ENCODE measurements at places on chromosomes 11 and 22.
A peak's percentile ranks its signal among the peaks of the same experiment; 100 is the strongest.

GRCh38 chr11:94525546-94526324, 13.5 kb downstream of the C11orf97 start:
- DNase-seq = no peak

DNA sequence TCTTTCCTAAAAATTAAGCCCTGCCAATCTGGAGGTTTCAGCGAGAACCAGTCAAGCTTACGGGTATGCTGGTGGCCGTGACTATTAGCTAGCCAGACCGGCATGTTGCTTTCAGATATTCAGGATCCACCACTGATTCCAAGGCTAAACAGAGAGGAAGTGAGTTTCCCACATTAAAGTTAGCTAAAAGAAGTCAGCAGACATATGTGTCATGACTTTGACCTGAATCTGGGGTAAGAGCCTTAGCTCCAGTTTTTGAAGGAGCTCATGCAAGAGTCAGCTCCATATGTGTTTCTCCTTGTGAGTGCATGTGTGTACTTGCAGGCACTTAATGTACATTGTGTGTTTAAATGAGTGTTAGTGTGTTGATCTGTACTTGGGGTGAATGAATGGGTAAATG, 1.4 kb downstream of the ZFPL1 start:
- no peak for DNase-seq

- DNase-seq = no peak
Measured at GRCh38 chr22:50169774-50170341, 673 bp upstream of the PANX2 start.

GRCh38 chr22:35357883-35358621, 22.8 kb upstream of the HMOX1 start:
- no peak for DNase-seq

GRCh38 chr11:77470504-77470903, 3.4 kb downstream of the PAK1 start:
- DNase-seq = no peak

DNA sequence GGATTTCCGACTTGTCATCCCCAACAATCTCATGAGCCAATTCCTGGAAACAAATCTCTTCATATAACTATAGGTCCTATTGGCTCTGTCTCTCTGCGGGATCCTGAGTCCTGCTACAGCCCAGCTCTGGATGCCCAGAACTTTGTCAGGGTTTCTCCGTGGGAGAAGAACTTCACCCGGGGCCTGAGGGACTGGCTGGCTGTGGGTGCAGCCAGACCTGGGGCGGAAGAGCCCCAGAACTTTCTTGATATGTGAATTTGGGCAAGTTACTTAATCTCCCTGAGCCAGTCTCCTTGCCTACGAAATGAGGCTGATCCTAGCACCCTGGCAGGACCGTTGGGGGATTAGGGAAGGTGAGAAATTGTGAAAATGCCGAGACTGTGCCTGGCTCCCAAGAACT, 6.6 kb upstream of the TRIM29 start:
- DNase-seq = no peak

DNA sequence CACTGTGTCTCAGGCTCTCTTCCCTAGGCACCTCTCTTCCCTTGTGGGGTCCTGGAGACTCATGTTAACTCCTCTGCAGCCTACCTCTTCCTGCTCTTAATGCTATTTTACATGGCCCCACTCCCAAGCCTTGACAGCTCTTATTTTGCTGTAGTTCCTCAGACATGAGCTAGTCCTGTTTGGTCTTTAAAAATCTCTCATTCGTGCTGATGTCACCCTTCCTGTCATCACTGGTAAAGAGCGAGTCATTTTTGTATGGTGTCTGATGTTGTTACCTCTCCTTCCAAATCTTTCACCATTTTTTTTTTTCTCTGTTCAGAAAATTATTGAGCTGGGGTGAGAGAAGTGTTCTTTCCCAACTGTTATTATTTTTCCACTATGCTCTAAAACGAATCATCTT, 84.8 kb upstream of the ZBED5 start:
- no peak for DNase-seq

- no peak for DNase-seq
Measured at GRCh38 chr11:98625526-98625925, 395.2 kb upstream of the CNTN5 start.

DNA sequence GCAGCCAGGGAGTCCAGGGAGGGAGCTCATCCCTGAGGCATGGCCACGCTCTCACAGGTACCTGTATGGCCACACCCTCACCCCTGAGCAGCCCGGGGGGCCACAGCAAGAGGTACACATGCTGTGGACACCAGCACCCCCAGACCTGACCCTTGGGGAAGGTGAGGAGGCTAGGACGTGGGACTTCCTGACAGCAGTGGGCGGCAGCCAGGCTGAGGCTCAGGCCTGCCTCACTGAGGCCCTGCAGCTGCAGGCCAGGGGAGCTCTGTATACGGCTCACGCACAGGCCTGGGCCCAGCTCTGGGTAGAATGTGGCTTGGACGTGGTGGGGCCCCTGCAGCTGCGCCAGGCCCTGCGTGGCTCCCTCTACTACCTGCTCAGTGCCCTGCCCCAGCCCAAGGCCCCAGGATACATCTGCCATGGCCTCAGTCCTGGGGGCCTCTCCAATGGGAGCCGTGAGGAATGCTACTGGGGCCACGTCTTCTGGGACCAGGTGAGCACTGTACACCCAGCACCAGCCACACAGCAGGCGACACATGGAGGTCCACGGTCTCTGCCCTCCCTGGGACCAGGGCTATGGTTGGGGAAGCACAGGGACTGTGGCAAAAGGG, 1.8 kb downstream of the PGGHG start:
- no peak for DNase-seq

- no peak for DNase-seq
Measured at GRCh38 chr11:105903113-105903512, 118.9 kb downstream of the MSANTD4 start.

DNA sequence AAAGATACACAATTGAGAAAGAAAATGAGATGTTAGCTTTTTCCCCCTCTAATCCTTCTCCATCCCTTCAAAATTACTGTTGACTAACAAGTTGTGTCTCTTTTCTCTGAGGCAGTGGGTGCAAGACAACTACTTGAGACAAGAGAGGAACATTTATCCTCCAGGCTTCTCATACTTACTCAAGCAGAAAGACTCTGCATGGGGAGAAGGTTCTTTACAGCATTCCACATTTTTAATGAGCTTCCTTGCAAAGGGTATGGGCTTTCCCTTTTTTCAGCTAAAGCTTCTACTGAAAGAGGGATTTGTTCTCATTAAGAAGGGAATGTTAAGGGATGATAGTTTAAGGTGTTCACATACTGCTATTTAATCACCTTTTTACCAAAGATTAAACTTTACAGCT, 47.8 kb downstream of the PAX6 start:
- no peak for DNase-seq

- no peak for DNase-seq
Measured at GRCh38 chr11:131978351-131978750, 607.9 kb downstream of the NTM start.

DNA sequence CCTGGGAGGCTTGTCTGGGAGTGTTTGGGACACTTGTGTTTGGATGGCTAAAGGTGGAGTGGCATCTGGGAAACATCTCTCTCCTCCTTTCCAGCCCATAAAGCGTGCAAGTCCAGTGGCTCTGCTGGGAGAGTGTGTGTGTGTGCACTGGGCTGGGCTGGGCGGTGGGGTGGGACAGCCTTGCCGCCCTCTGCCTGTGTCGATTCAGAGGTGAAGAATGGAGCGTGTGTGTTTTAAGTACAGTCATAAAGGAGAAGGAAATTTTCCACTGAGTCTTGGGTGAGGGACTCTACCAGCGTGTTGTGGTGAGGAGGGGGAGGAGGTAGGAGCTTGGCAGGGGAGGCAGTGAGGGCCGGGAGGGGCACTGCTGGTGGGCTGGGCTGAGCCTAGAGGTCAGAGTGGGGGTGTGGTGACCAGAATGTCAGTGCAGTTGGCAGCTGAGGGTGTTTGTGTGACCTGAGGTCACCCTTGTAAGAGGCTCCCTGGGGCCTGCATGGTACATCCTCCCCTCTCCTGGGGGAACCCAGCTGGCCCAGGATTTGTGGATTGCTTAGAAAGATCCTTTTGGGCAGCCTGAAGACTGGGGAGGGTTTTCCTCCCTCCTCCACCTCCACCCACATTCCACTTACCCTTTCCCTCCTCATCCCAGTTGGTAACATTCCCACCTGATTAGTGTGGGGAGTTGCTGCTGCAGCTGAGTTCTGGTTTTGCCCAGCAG, 1.7 kb downstream of the TIMP3 start:
- DNase-seq = no peak

DNA sequence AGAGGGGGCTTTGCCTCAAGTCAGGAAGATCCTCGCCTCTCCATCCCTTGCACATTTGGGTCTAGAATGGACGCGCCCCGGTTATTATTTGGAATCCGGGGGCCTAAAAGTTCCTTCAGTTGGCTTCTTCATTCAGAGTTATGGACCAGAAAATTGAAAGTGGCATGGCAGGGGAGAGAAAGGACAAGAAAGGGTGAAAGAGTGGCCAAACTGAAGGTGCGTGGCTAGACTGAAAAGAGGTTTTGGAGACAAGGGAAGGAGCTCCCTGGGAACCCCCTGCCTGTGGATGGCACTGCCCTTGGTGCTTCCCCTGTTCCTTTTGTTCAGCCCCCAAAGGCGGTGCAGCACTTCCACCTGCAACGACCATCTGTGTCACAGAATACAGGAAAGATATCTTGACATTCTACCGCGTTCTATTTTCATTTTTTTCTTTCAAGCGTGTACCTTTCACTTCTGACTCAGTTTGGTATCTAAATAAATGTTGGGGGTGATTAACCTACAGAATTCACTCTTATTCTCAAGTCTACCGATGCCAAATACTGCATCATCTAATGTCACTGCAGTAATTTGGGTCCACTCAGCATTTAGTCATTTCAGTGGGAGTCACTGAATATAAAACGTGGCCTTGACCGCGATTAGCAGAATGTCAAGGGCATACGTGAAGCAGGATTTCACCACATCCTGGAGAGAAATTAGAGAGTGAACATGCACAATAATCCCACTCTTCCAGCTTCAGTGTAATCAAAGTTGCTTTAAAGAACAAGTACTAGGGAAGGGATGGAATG, 88.1 kb upstream of the ARHGAP32 start:
- peak; percentile 6 for DNase-seq

DNA sequence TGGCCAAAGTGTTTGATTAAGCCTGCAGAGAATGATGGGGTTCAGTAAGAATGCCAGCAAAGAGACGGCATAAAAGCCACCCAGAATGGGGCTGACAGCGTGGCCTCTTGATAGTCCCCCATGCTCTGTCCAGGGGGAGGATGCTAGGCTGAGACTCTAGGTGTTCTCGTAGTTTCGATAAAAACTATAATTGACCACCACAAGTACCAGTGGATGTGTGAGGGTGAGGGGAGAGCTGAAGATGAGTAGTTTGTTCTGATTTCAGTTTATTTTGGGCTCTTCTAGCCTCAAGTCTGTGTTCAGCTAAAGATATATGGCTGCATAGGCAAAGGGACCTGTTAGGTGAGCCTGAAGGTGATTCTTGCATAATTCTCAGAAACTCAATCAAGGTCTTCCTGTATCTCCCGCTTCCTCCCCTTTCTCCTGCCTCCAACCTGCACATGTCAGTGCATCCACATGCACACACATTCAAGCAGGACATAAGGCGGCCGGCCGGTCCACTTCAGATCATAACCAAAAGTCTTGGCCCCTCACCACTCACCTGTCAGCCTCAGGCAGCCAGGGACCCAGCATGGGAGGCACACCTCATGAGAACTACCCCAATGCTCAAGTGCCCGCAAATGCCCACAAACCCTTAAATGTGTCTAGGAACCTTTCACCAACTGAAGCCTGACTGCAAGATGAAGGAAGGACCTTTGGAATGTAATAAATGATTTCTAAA, 31.2 kb downstream of the FLI1 start:
- no peak for DNase-seq

DNA sequence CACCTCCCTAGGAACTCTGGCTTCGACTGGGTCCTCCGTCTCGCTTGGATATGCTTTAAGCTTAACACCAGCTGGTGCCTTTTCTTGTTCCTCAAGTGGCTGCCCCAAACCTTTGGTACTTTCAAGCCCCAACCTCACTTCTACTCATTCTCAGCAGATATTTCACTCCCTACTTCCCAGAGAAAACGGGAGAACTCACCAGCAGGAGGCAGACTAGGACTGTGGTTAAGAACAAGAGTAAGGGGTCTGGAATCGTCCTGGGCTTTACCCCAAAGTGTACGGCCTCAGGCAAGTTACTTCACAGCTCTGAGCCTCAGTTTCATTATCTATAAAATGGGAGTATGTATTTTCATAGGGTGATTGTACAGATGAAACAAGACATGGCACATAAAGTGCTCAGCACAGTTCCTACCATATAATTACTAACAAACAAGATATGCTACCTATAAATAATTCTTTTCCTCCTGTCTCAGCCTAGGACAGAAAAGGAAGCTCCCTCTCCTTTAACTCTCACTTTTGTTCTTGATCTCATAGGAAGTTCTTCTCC, 37.8 kb downstream of the PAMR1 start:
- DNase-seq = no peak

DNA sequence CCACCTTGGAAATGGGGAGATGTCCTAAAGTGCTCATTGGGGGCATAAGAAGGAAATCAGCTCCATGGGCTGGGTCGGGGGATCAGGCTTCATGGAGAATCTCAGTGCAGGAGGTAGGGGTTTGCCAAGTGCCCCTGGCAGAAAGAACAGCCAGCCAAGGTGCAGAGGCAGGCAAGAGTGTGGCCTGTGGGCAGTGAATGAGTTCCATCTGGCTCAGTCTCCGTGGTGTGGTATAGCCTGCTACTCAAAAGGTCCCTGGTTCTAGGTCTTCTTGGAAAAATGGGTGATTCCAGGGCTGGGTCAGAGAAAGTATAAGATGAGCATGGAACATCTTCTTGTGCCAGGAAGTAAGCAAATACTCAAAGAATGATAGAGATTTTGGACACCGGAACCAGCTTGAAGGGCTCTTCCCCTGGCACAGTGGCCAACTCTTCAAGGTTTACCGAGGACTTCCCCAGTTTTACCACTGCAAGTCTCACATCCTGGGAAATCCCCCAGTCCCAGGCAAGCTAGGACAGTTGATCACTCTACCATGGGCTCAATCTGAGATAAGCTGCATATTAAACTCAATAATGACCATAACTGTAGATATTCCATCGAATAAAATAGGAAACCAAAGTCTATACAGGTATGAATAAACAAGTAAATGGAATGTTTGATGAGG, 10.6 kb upstream of the ARAP1 start:
- no peak for DNase-seq

- DNase-seq = no peak
Measured at GRCh38 chr11:11895672-11896071, 53.9 kb downstream of the USP47 start.

DNA sequence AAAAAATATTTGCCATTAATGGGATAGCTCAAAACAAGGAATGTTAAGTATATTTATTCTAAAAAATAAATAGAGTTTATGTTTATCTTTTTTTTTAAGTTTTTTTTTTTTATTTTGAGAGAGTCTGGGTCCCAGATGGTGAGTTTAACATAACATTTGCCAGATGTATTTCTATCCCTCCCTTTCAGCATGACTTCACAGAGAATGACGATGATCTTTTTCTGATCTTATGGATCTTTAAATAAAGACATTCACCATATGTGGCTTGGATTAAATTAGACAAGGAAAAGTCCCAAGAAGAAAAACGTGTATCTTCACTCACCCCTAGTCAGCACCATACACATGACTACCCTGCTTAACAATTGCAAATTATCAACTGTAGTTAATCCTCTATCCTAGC, 839.8 kb upstream of the CNTN5 start:
- DNase-seq = no peak

All from central memory CD4-positive, alpha-beta T cell (primary cell).